ENCODE measurements at places on chromosomes 1 and 21. TPM values are rescaled to one million over a fixed set of nuclear protein-coding genes. Genes with fewer than 3 reads are reported as not detected.
A peak's percentile ranks its signal among the peaks of the same experiment; 100 is the strongest.

- DNase-seq: no peak
Observed at GRCh38 chr1:55180075-55180670, 35.0 kb downstream of the USP24 start.

The PIGR gene
- 23.3 TPM for total RNA-seq

The S100B gene
- total RNA-seq: not detected

- DNase-seq: no peak
Observed at GRCh38 chr1:16451841-16452528, 11.5 kb downstream of the NECAP2 start.

DNA sequence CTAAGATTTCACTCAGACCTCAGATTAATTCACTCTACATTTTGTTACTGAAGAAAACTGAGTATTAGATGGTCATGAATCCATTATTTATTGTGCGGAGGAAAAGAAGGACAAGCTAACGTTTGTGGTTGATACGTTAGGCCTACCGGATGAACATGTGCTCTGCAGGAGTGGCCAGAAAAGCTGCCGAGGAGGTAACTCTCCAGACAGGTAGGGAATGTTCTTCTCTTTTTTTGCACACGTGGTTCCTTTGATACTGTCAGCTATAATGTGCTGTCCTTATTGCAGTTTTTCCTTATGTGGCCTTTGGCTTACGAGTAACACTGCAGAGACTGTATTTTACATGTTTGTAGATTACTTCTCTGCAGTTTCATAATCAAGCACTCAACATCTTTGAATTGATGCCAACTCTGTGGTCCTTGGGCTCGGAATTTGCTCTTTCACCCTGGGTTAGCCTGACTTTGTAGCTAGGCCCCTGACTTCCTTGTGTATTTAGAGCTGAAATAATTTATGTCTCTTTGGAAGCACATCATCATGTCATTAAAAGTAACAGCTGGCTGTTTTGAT lies 13.6 kb downstream of the MTR start:
- DNase-seq: no peak

GRCh38 chr1:91732291-91733107 lies 153.5 kb downstream of the TGFBR3 start:
- DNase-seq: no peak

The NCMAP gene
- total RNA-seq: 1.0 TPM

The FCRLB gene
- total RNA-seq: 0.53 TPM

The C1orf87 gene
- not detected for total RNA-seq

- DNase-seq: no peak
Observed at GRCh38 chr1:226433341-226433720, 25.4 kb upstream of the PARP1 start.

- DNase-seq: no peak
Observed at GRCh38 chr21:34128674-34129038, 55.3 kb downstream of the MRPS6 start.

The TDRD5 gene
- total RNA-seq: not detected

DNA sequence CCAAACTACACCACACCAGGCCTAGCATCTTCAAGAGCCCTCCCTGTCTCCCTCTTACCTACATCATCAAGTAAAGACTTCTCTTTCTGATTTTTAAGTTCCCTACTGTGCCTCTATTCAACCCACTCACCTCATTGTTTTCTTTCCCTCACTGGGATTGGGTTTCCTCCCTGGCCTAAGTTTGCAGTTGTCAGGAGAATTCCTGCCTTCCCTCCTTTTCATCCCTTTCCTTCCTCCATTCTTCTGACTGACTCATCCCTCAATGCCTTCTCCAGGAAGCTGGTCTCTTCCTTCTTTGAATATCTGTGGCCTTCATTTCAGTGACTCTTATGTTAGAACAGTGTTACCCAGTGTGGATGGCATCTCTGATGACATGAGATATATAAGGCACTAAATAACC lies 139.9 kb upstream of the KIAA0040 start:
- no peak for DNase-seq

DNA sequence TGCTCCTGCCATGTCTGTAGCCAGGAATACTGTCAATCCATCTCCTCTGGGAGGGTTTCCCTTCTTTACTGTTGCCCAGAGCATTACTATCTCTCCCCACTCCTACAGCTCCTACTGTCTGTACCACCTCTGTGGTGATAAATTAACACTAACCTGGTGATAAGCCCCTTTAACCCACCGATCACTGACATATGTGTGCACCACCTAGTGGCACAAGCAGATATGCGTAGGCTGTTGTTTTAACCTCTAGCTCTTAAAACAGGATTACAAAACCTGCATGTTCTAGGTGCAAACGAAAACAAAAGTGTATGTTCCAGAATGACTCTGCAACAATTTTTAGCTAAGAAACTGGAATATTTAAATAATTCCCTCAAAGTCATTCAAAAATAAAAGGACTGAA lies 93.9 kb upstream of the BEND5 start:
- DNase-seq: no peak

DNA sequence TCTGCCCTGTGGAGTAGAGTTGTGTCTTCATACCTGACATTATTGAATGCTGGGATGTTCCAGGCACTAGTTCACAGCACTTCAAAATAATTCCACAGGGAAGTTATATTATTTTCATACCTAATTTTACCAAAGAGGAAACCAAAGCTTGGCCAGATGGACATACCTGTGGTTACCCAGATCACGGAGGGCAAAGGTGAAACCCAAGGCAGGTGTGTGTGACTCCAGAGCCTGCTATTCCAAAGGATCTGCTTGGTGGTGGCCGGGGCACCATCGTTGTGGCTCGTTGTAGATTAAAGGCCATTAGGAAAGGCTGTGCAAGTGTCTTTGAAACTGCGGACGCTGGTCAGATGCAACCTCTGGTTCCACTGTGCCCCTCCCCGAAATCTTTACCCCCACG lies 108.6 kb downstream of the ZBTB18 start:
- DNase-seq: no peak

DNA sequence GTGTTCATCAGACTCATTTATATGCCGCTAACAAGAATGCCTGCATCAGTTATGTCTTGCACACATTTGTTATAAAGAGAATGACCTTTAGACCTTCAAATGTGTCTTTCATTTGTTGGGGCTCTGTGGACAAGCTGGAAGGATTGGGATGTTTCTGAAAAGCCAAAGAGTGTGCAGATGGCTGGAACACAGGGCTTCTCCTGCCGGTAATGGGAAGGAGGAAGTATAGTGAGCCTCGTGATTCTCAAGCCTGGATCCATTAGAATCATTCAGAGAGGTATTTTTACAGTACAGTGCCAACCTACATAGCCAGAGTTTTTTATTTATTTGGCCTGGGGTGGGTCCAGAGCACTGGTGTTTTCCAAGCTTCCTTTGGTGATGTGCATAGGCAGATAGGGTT lies 40.6 kb upstream of the ATP1A1 start:
- DNase-seq: no peak

The CADM3 gene
- total RNA-seq: 0.20 TPM

The PPP2R5A gene
- total RNA-seq: 37.6 TPM

DNA sequence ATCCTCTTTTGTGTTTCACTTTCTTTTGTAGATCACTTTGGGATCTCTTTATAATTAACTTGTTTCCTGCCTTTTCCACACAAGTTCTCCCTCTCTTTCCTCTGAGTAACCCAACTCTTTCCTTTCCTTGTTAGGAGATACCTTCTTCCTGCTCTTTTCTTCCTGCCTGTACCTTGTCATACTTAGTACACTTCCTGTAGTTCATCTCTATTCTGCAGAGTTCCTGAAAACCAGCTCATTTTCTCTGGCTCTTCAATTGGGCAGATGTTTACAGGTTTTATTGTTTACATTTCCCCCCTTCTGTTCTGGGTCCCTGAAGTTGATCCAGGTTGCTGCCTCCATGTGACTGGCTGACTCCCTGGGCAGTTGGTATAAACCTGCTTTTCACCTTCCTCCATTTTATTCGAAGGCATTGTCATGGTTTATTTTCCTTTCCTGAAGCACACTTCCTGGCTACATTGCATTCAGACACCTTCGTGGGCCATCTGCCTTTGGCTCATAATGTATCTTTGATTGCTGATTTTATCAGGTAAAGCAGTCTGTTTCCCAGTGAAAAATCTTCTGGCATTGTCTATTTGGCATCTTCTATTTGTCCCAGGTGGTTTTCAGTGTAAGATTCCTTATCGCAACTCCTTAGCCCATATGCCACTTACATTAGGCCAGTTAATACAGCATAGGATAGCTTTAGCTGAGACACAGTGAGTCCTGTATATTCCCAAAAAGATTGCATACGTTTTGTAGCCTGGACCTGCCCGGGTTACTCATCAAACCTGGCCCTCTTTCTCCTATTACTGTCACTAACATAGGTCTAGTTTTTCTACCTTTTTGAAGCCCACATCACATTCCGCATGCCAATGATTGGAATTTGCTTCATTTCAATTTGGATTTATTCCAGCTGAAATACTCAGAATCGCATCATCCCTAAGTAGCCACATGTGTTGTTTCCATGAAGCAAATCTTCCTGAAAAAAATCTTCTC lies 15.4 kb downstream of the CTH start:
- no peak for DNase-seq

DNA sequence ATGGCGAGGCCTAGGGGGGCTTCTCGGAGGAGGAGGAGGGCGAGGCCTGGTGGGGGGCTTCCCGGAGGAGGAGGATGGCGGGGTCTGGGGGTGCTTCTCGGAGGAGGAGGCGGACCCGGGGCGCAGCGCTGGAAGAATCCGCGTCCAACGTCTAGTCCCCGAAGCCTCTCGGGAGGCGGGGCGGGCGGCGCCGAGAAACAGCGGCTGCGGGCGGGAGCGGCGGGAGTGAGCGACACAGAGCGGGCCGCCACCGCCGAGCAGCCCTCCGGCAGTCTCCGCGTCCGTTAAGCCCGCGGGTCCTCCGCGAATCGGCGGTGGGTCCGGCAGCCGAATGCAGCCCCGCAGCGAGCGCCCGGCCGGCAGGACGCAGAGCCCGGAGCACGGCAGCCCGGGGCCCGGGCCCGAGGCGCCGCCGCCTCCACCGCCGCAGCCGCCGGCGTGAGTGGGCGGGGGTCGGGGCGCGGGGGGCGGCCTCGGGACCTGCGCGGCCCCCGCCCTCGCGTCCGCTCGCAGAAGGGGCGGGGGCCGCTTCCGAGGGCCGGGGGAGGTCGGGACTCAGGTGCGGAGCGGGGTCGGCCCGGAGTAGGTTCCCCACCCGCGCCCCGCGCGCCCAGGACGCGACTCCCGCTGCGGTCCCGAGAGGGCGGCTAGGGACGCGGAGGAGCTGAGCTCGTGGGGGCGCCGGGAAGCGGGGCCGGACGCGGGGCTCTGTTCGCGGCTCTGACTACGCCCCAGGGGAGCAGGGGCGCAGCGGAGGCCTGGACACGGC lies at the start of gene KLHL17:
TSS of gene KLHL17 (plus strand) at position 222 of the 769 bp plus-strand sequence. CDS start at position 332, 110 bp downstream.
- DNase-seq: peak; percentile 74

DNA sequence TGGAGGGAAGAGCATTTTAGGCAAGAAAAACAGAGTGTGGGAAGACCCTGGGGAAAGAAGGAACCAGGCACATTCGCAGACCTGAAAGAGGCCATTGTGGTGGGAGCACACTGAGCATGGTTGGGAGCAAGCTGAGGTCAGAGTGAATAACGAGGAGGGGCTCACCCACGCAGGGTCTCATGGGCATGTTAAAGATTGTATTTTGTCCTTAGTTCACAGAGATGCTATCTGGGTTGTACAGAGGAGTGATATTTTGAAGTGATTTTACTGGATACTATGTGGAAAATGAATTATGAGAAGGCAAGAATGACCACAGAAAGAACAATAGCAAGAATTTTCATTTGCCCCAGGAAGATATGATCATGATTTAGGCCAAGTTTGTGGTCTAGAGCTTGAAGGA lies 578.3 kb upstream of the NR5A2 start:
- DNase-seq: no peak

The FOXD2 gene
- total RNA-seq: 0.55 TPM

- DNase-seq: no peak
Observed at GRCh38 chr1:76496871-76497270, 370.4 kb upstream of the ST6GALNAC5 start.

The ATP1A2 gene
- 0.45 TPM for total RNA-seq

The OPRD1 gene
- not detected for total RNA-seq

The SLAMF8 gene
- 0.53 TPM for total RNA-seq

GRCh38 chr1:173554089-173554488 lies 48.8 kb downstream of the SLC9C2 start:
- no peak for DNase-seq

The TMEM269 gene
- 0.08 TPM for total RNA-seq

The CATSPER4 gene
- total RNA-seq: not detected

DNA sequence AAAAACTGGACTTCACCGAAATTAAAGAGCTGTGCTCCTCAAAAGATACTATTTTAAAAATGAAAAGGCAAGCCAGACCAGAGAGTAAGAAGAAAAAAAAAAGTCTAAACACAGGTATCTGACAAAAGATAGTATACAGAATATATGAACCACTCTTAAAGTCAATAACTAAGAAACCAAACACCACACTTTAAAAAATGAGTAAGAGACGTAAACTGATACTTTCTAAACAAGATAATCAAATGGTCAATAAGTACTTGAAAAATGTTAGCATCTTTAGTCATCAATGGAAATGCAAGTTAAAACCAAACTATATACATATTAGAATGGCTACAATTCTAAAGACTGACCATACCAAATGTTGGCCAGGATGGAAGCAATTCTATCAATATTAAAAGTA lies 77.6 kb downstream of the EVI5 start:
- no peak for DNase-seq

DNA sequence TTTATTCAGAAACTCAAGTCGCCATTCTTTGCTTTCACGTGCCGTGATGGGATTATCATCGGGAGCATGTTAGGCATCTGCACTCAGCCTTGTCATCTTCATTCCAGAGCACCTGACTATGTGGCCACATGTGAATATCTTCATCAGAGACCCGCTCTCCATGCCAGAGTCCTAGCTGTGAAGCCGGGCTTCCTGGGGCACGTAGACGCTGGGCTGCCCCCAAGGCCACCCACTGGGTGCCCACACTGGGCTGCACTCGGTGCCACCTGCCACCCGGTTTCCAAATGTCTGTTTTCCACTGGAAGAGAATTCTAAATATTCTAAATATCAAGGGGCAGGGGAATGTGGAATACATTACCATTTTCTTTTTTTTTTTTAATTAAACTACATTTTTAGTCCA lies 43.8 kb downstream of the SLC37A1 start:
- peak; percentile 40 for DNase-seq

The MYBPH gene
- total RNA-seq: not detected

DNA sequence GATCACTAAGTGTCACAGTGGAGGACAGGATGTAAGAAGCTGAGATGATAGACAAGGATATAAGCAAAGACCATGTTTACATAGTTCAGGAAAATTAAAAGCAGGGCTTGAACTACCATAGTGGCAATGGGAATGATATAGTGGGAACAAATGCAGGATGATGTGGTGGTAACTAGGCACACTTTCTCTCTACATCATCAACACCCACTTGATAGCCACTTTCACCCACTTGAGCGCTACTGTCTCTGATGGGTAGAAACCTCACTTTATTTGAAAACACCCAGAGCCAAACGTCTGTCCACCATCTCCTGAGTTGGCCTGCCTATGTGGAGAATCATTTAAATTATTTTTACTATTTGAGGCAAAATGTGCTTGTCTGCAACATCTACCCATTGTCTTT lies 305.0 kb upstream of the ST6GALNAC5 start:
- DNase-seq: no peak

The CD34 gene
- 1.1 TPM for total RNA-seq
